ENCODE measurements at places on chromosomes 2 and 18. TPM values are rescaled to one million over a fixed set of nuclear protein-coding genes. Genes with fewer than 3 reads are reported as not detected.

DNA sequence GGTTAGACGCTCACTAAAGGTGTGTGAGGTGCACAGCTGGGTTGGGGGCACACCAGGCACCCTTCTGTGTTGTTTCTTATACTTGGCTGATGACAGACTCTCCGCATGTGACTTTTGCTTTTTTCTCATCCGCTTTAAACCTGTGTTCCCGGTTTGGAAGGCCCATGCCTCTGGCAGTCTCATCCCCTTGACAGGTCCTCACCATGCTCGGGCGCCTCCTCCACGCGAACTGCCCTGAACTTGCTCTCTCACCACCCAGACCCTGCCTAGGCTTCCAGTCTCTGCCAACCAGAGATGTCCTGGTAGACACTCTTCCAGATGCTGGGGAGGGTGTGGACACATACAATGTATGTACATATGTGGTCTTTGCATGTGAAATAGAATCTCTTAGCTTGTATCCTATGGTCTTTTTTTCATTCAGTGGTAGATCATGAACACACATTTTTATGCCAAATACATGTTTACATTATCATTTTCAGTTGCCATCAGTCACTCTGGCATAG, 79.8 kb downstream of the LIMS1 start:
- H3K27ac ChIP-seq: peak overlapping the region; percentile 72
- no peak for DNase-seq
- peaks cover 61% of the 10 kb centered on the region for H3K4me1 ChIP-seq

DNA sequence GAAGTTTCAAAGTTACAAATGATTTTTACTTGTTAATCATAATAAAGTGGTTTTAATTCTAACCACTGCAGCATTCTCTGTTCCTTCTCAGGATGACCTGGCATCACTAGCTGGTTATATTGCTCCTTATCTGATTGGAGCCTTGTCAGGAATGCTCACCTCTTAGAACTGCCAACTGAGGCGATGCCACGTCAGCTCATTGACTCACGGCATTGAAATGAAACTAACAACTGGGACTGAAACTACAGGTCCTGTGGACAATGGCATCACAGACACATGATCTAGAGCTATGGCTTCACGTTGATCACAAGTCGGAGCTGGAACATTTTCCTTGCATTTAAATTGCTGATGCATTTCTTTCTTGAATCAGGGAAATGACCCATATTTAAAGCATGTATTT, 54.9 kb upstream of the MAP2 start:
- no peaks in the 10 kb centered on the region for H3K36me3 ChIP-seq
- H3K27ac ChIP-seq: no peak overlapping the region
- H3K4me1 ChIP-seq: no peaks in the 10 kb centered on the region
- H3K4me3 ChIP-seq: no peak overlapping the region

DNA sequence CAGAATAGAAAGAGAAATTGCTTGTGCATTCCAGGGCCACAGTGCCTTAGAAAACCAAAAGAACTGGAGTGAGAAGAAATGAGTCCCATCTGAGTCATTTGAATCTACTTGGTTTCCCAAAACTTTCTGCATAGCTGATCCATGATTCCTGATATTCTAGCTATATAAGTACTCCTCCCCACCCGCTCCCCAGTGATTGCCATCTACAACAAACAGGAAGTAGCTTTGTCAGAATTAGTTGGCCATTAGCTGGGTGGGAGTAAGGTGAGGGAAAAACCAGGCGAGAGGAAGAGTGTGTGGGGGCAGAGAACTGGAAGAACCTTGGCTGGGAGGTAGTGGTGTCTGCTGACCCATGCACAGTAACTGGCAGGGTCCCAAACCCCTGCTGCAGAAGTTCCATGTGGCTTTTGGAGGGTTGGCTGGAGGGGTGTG, 122.1 kb downstream of the ACAA2 start:
- H3K4me3 ChIP-seq: peak overlapping the region; percentile 57
- no peak for DNase-seq
- H3K4me1 ChIP-seq: peaks cover 15% of the 10 kb centered on the region
- H3K27me3 ChIP-seq: no peaks in the 10 kb centered on the region

Gene NOSTRIN
- not detected for polyA plus RNA-seq

Data from immature natural killer cell (primary cell).